ENCODE measurements at places on chromosomes 12 and 14.

DNA sequence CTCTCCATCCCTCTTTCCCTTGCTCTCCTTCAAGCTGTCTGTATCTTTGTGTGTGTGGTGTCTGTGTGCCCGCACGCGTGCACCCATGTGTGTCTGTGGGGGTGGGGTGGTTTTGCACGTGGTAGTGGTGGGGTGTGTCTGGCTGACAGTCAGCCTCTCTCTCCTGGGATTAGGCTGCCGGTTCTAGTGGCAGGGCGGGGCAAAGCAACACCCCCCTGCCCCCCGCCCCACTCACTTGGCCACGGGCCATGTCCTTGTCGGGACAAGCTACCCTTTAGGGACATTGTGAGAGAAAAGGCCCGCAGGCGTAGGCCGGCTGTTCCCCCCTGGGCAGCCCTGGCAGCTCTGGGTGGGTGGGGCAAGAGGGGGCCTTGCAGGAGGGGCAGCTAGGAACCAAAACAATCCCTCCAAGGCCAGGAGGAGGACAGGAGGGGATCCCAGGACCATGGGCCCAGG, 182.6 kb downstream of the ALG10 start:
- no peak for DNase-seq

DNA sequence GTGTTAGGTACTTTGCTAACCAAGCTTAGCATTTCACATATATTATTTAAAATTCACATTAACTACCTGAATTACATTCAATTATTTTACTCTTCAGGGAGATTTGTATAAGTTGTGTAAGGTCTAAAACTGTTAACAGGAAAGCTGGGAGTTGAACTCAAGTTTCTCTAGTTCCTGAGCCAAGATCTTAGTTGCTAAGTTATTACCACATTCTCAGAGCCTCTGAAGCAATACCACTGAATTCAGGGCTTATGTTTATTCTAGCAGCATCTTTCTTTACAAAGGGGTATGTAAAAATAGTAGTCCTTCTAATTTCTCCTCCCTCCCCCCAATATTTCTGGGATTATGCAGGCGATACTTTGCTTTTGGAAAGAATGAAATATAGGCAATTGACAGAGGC, 786.8 kb downstream of the DIO2 start:
- DNase-seq = no peak

- DNase-seq = no peak
Observed at GRCh38 chr12:52402873-52403540, 3.1 kb downstream of the KRT82 start.

GRCh38 chr12:12267742-12268200, 927 bp upstream of the LRP6 start:
- DNase-seq = no peak

DNA sequence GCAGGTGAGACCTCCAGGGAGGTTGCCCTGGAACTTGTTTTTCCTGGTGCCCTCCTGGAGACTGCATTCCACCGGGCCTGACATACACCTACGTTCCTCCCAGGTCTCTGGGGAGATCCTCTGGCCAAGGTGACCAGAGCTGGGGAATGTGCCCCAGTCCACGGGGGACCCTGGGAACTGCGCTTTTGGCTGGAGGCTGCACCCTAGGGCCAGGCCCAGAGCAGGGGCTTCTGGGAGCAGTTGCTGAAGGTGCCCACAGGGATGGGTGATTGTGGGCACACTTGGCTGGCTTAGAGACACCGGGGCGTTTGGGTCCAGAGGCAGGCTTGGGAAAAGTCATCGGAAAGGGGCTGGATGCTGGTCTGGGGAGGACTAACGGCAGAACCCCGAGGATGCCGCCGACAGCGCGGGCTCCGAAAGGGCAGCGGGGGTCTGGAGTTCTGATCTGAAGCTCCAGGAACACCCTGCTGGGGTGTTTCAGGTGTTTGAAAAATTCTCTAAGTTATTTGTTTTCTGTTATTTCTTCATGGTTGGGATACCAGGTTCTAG, 36.5 kb upstream of the TDRD9 start:
- DNase-seq = no peak

DNA sequence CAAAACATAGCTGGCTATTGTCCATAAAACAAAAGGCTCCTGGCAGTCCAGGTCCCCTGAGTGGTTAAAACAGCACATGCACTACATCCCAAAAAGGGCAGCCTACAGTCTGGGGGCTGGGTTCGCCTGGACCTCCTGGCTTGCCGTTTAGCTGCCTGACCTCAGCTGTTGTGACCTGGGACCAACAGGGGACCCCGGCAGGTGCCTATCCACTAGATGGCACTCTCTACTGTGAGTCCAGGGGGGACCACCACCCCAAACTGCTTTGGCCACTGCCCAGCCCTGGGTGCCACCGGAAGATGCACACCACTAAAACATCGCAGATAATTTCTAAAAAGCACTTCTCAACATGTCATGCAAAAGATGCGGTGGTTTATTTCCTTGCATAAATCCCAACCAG, 2.9 kb upstream of the RTL1 start:
- no peak for DNase-seq

Data from SHP77 (cell line).